ENCODE measurements at places on chromosomes 7 and 10. TPM values are rescaled to one million over a fixed set of nuclear protein-coding genes. Genes with fewer than 3 reads are reported as not detected.

The ZNF488 gene
- polyA plus RNA-seq = 5.8 TPM

The ASAH2 gene
- polyA plus RNA-seq = 6.8 TPM

GRCh38 chr7:24457219-24457558, 116.1 kb upstream of the PALS2 start:
- no peak for DNase-seq

GRCh38 chr7:154390961-154391360, 338.8 kb downstream of the DPP6 start:
- DNase-seq = no peak

DNA sequence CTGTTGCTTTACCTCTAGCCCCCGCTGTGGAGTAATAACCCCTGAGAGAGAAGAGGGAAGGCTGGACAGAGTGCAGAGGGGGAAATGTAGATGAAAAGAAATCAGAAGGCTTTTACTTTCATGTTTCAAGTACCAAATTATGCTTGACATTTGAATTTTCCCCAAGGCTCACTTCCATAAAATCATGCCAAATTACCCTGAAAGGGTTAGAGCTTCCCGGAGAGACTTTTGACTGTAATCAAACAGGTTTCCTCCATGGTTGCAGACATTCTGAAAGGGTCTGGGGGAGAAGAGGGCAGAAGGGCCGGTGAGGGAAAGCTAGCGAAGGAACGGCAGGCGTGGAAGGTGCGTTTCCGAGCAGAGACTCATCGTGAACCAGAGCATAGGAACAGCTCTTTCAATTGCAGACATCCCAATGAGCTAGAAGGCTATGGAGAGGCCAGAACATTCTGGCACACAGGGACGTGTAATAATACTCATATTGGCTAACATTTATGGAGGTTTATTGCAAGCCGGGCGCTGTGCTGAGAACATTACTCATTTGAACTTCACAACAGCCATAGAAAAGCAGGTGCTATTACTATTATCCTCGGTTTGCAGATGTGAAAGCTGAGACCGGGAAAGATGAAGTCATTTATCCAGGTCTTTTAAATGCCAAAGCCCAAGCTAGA, 620.8 kb upstream of the AUTS2 start:
- DNase-seq = no peak

GRCh38 chr7:17743316-17743715, 197.0 kb downstream of the SNX13 start:
- no peak for DNase-seq

- DNase-seq = no peak
These were observed 7.3 kb upstream of the ZNF518A start for GRCh38 chr10:96122824-96123223.

DNA sequence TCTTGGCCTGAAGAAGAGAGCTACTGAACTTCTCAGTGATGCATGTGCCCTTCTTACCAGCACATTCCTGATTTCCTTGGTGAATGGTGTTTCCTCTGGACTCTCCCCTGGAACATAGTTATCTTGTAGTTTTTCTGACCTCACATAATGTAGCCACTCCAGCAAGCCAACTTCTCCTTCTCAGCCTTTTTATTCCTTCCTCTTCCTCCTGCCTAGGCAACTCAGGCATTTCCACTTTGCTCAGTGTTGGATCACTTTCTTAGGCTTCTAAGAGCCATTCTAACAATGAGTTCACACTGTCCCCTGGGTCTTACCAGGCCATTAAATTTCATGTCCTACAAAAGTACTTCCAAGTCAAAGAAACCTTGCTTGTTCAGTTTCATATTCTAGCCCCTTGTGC, 3.6 kb upstream of the PTTG1IP2 start:
- DNase-seq = no peak

Measured in left kidney (tissue), 8 donors.